Activated CD4-positive, alpha-beta T cell treated with anti-CD3 and anti-CD28 coated beads, Interleukin-2, amount 50 U/mL, for 48 hours (primary cell): ENCODE measurements at places on chromosomes 1 and 21.

DNA sequence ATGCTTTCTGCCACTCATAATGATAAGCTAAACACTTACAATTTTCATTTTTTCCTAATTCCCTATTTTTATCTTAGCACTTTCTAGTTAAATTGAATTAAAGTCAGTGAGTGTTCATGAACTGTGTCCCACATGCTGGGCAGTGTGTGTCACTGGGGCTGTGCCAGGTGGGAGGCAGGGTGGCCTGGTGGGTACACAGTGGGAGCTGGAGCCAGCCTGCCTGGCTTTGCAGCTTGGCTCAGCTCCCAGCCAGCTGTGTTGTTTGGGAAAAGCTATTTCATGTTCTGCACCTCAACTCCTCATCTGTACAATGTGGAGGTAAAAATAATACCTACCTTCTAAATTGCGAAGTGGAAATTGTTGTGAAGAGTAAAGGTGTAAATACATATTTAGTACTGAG is 238.4 kb downstream of the PLA2G4A start:
- DNase-seq = no peak

DNA sequence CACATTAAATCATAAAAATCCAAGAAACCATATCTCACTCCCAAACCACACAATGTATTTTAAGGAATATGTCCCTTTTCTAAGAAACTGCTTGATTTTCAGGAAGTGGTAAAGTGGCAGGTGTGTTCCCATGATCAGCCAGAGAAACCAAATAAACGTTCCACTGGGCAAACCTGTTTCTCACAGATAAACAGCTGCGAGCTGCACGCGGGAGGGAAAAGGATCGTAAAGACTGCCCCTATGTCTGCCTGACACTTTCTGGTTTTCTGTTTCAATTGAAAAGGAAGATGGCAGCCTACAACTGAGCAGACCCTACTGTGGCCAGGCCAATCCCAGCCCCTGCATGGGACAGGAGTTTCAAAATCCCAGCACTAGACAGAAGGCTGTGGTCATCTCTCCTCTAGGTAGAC is 36.6 kb downstream of the HIVEP3 start:
- no peak for DNase-seq

- DNase-seq = no peak
Measured at GRCh38 chr21:45067462-45068285, 6.7 kb upstream of the ADARB1 start.

GRCh38 chr1:1537626-1538250 is 2.7 kb downstream of the TMEM240 start:
- no peak for DNase-seq

GRCh38 chr1:62355095-62355494 is 35.9 kb upstream of the KANK4 start:
- no peak for DNase-seq

GRCh38 chr1:231866392-231867331 is 240.1 kb downstream of the DISC1 start:
- DNase-seq = peak; percentile 64

GRCh38 chr1:116001739-116002487 is 25.6 kb downstream of the SLC22A15 start:
- DNase-seq = no peak
